ENCODE measurements at places on chromosomes 5 and 9.

DNA sequence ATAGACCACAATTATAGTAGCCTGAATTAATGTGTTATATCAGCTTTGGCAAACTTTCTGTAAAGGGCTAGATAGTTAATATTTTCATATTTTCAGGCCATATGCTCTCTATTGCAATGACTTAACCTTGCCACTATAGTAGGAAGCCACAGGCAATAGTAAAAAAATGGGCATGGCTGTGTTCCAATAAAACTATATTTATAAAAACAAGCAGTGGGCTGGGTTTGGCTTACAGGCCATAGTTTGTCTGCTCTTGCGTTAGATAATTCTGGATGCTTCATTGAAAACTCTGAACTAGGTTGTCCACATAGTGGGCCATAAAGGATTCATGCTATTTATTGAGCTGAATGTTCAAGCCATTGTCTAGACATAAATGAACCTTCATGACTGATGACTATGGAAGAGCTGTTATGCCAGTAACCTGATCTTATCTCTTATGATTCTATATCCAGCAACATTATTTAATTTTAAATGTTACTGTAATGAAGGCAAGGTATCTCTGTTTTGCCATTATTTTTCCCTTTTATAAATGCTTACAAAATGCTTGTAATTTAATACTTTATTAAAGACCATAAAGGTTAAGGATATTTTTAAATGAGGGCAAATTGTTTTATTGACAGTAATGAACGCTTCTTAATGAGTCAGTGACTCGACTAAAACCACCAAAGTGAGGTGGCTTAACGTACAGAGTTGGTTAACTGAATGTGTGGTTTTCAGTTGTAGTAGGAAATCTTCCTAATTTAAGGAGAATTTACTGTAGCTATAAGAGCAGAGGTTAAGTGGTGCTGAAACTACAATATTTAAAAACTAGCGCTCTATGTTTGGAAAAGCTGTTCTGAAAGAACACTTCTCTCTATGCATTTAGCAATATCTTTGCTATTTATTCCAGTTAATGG is 560.6 kb downstream of the PRR16 start:
- no peak for DNase-seq

DNA sequence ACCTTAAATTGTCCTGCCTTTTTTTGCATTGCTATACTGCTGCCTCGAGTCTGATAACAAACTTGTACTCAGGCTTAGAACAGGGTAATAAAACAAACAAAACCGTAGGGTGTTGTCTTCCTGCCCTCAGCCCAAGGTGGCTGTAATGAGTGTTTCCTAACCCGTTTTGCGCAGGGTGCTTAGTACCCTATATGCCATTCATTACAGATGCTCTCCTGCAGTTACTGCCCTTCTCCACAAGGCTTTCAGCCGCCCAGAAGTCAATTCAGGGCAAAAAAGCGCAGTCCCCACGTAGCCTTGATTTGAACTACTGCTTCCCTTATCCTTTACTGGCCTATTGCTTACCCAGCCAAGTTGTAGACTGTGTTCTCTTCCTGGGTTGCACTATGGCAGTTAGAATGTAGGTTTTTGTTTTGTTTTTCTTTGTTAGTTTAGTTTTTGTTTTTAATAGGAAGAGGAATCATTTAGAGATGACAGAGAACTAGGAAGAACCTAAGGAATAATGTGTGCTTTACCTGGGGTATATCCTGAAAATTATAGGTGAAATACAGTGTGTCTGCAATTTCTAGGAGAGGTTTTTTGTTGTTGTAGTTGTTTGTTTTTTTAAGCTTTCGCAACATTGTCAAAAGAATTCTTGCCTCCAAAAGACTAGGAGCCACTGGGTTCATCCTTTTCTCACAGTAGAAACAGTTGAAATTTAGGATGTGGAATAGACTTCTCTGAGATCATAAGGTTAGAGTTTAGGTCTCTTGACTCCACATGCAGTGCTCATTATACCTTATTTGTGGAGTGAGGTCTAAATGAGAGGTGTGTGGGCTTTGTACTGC is 1.3 kb downstream of the HMGXB3 start:
- DNase-seq, result peak; percentile 32

- DNase-seq, result no peak
Observed at GRCh38 chr9:30932226-30932625, 1452.2 kb upstream of the ACO1 start.

DNA sequence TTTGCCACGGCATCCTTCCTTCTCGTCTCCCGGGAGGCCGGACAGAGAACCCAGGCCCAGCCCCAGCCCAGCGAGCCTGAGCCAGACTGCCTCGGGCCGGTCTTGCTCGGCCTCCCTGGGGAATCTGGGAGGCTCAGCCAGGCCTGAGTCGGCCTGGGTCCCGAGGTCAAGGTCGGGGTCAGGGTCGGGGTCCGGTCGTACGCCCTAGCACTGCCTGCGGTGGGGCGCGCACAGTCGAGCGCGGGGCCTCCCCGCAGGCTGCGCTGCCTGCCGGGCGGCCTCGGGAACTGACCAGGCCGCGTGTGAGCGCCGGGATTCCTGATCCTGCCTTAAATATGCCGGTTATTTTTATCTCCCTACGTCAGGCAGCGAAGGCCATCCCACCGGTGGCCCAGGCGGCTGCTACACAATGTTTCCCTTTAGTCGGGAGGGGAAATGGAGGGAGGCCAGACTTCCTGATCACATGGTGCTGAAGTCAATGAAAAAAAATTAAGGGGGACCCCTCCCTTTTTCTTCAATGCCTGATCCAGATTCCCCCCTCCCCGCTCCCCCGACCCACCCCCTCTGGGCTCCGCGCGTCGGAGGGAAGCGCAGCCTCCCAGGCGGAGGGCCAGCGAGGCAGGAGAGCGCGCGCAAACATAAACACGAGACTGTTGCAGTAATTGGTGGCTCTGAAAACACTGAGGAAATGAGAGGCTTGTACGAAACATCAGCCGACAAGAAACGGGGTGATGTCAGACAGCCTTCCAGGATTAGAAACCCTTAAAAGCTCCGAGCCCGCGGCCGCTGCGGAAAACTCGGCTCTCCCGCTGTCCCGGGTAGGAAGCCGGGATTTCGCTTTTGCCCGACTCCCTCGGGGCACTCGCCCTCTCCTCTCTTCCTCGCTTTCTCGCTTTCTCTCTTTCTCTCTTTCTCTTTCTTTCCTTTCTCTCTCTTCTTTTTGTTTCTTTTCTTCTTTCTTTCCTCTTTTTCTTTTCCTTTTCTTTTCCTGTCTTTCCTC is 148.2 kb upstream of the KLF4 start:
- peak; percentile 75 for DNase-seq

DNA sequence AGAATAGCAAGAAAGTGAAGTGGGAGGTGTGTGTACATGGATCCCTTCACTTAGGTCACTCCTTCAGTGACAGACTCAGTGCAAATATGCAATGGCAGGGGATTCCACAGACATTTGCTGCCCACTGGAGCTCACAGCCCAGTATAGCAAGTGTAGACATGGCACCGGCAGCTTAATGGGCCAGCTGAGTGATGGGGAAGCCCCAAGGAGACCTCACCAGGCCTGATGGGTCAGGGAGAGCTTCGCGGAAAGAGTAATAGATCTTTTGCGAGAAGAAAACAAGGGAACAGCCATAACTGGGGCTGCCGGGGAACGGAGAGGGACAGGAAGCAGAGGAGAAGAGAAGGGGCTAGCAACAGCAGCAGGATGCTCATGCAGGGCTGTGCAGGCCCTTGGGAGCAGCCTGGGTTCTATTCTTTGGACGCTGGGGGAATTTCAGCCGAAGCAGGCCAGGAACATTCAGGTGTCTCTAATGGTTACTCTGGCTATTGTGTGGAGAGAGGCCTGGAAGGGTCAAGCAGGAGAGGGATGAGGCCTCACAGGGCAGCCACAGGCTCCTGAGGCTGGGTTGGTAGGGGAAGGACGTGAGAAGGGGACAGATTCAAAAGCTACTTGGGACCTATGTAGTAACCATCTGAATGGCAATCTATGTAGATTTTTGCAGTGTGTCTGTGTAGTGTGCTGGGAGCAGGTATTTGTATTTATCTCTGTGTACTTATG is 27.0 kb downstream of the TCF7 start:
- DNase-seq, result no peak

Data from nephron progenitor cell (in vitro differentiated cells).